ENCODE measurements at places on chromosomes 7 and 10. TPM values are rescaled to one million over a fixed set of nuclear protein-coding genes. Genes with fewer than 3 reads are reported as not detected.

DNA sequence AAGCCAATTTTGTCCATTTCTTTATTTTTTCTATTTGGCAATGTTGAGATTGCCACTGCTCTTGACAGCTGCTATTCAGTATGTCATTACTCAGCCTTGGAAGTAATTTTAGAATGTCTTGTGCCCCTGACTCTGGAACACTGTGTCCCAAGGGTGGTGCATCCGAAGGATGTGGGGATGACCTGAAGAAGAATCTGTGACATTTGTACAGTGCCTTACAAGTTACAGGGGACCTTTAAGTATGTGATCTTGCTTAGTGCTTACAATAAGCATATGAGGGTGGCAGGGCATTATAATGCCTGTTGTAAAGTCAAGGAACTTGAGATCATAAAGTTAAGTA, 239.5 kb downstream of the REEP3 start:
- no peak for DNase-seq

DNA sequence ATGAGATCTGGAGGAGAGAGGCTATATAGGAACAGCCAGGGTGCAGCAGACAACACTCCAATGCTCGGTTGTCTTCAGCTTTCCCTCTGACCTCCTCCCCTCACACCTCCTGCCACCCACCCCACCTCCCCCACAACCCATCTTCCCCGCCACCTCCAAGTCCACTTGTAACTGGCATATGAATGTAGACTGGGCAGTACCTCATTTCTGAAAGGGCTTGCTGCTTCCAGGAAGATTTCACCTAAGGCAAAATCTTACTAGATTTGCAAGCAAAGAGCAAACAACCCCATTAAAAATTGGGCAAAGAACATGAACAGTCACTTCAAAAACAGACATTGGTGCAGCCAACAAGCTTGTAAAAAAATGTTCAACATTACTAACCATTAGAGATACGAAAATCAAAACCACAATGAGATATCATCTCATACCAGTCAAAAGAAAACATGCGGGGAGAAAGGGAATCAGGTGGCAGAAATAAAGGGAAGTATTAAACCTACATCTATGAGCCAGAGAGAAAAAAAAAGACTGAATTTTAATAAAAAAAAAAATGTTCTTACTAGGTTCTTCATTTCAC, 164.6 kb upstream of the C1GALT1 start:
- DNase-seq, result no peak

- DNase-seq, result no peak
Measured at GRCh38 chr7:131288450-131288849, 39.2 kb upstream of the MKLN1 start.

DNA sequence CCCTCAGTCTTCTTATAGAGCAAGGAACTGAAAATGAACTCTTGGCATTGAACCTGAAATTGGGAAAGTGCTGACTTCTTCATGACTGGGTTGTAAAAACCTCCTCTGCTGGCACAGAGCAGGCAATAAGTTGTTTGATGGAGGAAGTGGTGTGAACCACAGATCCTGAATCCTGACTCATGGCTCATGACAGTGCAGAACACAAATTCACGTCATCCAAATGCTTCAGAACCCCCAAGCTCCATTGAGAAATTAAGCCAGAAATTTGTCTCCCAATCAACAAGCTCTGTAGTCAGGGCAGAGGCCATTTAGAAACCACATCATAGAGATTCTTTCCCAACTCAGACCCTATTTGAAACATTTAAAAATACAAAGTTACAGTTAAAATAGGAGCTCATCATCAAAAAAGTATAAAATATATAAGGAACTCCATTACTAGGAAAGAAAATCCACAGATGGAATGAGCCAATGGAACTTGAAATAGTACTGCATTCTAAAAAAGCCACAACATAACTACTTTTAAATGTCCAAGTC, 10.3 kb upstream of the STK17A start:
- peak; percentile 99 for DNase-seq

GRCh38 chr10:132961787-132962622, 19.6 kb upstream of the CFAP46 start:
- DNase-seq, result no peak

DNA sequence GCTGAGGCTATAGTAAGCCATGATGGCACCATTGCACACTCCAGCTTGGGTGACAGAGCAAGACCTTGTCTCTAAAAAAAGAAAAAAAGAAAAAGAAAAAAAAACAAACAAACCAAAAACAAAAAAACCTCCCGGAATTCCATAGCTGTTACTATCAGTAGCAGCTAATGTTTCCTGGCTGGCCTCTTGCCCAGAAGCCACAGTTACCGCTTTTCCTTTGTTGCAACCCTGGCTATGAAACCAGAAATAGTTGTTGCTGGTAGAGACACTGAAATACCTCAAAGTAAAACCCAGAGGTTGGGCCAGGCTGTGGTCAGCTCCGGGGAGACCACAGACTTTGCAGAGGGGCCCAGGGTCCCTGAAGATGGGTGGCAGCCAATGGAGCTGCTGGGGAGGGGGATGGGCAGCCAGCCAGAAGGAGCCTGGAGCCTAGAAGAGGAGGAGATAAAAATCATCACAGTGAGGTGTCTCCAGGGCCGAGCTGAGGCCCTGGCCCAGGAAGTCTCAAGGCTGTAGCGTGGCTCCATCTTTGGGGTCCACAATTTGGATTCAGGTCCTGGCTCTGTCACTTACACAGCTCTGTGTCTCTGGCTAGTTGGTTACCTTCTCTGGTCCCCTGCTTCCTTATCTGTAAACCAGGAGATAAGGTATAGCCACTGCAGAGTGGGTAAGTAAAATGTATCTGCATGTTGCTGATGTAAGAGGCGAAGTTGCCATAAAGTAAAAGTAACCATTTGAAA, 3.4 kb upstream of the CHST12 start:
- DNase-seq, result peak; percentile 92

- DNase-seq, result no peak
Measured at GRCh38 chr7:122517576-122517975, 181.3 kb downstream of the RNF133 start.

GRCh38 chr7:121390617-121391016, 5.5 kb downstream of the FAM3C start:
- DNase-seq, result no peak

GRCh38 chr10:75049316-75050148, 61.9 kb upstream of the SAMD8 start:
- no peak for DNase-seq

DNA sequence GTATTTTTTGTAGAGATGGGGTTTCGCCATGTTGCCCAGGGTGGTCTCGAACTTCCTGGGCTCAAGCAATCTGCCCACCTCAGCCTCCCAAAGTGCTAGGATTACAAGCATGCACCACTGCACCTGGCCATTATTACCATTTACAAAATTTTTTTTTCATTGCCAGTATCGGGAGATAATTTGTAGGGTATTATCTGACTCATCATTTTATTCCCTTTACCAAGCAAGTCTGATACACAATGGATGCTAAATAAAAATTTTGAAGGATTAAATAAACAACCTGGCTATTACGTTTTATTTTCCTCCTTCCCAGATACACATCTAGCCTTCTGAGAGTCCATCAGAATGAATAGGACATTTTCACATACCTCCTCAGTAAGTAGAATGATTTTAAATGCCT, 38.1 kb upstream of the CPN1 start:
- DNase-seq, result no peak

- DNase-seq, result peak; percentile 69
Measured at GRCh38 chr10:63267414-63268148, 134.5 kb downstream of the NRBF2 start.

- DNase-seq, result no peak
Measured at GRCh38 chr7:69467826-69468225, 130.4 kb upstream of the AUTS2 start.

DNA sequence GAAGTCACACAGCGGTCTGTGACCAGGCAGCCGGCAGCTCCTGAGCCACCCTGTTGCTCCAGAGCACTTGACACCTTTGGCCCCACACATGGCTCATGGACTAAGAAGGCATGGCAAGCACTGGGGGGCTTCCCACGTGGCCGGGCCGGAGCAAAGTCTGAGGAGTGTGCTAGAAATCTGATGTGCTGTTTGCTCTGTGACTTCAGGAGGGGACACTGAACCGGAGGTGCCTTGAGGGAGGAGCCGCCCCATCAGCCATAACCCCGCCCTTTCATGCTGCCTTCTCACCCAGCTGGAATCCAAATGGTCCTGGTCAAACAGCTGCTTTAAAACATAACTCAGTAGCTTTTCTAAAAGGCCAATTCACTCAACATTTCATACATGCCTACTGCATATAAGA, 33.5 kb downstream of the PROSER2 start:
- no peak for DNase-seq

DNA sequence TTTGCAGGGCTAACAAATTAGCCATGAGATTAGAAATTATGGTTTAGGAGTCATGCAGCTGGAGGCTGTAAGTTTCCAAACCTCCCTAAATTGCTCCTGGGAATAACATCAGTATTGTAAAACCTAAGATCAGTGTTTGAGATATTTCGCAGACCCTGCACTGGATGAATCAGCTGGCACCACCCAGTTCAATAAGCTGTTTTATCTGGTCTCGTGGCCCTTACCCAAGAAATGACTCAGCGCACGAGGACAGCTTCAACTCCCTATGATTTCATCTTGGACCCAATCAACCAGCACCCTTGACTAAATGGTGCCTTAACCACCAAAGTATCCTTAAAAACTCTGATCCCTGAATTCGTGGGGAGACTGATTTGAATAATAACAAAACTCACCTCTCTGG, 482.0 kb upstream of the PCDH15 start:
- peak; percentile 25 for DNase-seq

GRCh38 chr7:88347517-88347916, 40.8 kb upstream of the STEAP4 start:
- DNase-seq, result no peak

GRCh38 chr10:119859420-119860258, 13.0 kb downstream of the MCMBP start:
- DNase-seq, result peak; percentile 63

DNA sequence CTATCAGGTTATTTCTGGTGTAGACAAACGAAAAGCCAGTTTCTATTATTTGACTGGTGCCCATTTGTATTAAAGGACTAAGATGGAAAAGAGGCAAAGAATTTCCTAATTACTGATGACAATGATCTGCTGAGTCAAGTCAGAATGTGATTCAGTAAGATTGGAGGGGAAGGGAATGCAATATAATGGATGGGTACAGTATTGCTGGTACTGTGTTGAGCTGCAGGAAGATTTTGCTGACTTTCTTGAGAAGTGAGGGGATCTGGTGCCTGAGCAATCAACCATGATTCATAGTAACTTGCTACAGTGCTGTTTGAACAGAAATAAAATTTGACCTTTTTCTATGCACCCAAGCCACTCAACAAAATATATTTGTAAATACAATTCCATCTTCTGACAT, 139.1 kb upstream of the RHEB start:
- no peak for DNase-seq

GRCh38 chr10:104433669-104434068, 80.0 kb downstream of the CFAP58 start:
- DNase-seq, result no peak

DNA sequence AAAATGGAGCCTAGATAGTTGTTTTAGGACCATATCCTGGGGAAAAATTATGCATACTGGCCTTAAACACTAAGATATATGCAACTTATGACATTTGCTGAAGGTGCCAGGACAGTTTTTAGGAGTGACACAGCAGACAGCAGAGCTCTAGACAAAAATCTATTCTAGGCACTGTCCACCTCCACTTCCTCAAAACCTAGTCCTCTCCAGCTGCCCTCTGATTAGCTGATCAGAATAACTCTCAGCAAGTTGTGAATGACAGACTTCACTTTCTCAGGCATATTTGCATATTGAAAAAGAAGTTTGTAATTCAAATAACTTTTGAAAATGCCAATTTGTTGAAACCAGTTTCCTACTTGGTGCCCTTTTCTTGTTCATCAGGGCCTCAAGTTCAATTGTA, 152.3 kb upstream of the STEAP4 start:
- DNase-seq, result no peak

DNA sequence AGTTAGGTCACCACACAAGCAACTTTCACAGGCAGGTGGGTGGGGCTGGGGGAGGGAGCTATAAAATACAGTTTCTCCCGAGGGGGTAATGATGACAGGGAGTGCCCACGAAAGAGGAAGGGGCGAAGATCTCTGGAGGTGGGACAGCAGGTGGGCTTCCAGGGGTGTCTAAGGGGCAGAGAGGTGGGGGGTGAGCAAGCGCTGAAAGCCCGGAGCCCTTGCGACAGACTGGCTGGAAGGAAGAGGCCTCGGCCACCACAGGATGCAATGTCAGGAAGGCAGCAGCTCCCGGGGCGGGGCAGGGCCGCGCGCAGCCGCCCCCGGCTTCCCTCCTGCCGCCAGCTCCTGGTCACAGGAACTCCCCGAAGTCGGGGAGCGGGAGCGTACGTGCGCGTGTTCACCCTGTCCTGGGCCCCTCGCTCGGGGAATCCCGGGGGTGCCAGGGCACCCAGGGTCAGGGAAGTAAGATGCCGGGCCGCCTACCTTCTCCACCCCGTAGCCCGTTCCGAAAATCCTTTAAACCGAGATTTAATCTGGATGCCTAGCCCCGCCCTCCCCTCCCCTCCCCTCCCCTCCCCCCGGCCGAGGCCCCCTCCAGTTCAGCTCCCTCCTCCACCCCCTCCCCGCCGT, 105.2 kb upstream of the PPIF start:
- peak; percentile 60 for DNase-seq

GRCh38 chr10:80155696-80156215, 23.2 kb downstream of the PLAC9 start:
- no peak for DNase-seq

CUBN gene
- total RNA-seq, result 1.3 TPM

PTPRZ1 gene
- total RNA-seq, result 9.8 TPM

AKR1C2 gene
- total RNA-seq, result 21.1 TPM

LRRD1 gene
- total RNA-seq, result not detected

PDE1C gene
- total RNA-seq, result 0.14 TPM

ANKRD30A gene
- total RNA-seq, result not detected

TRIM73 gene
- 3.7 TPM for total RNA-seq
